NCI-H510A (cell line): ENCODE measurements at places on chromosomes 5 and 9.
A peak's percentile ranks its signal among the peaks of the same experiment; 100 is the strongest.

DNA sequence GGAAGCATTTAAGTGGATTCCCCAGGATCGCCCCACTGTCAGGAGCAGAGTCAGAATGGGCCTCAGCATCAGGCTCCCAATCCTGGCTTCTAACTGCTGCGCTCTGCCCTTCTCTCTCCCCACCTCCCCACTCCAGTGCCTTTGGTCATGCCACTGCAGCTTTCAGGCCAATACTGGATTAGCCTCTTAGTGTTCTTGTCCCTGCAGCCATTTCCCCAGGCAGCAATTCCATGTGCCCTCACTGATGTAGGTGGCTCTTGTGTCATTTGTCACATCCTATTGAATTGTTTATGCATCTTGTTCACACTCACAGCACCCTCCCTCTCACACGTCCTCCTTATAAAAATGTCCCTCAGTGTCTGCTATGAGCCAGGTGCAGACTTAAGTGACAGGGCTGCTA lies 544.2 kb upstream of the DAP start:
- no peak for DNase-seq

DNA sequence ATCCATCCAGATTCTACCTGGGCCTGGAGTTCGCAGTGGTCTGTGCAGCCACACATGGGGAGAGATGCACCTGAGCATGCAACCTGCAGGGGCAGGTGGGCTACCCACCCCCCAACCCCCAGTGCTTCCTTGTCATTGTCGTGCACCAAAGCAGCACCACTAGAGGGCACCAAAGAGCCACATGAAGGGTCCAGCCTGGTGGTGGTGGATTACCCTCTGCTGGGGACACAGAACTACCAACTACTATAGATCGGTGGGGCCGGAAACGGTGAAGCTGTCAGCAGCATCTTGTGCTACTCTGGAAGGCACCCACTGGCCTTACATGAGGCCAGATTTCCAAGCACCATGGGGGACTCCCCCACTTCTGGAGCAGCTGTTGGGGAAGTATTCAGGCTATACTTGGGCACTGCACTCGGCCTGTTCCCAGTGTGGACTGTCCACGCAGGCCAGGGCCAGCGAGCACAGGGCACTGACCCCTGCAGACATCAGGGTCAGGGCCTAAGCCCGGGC lies 60.2 kb upstream of the TBC1D2 start:
- DNase-seq = peak; percentile 67

- DNase-seq = no peak
Observed at GRCh38 chr5:34625246-34625645, 30.9 kb upstream of the RAI14 start.

DNA sequence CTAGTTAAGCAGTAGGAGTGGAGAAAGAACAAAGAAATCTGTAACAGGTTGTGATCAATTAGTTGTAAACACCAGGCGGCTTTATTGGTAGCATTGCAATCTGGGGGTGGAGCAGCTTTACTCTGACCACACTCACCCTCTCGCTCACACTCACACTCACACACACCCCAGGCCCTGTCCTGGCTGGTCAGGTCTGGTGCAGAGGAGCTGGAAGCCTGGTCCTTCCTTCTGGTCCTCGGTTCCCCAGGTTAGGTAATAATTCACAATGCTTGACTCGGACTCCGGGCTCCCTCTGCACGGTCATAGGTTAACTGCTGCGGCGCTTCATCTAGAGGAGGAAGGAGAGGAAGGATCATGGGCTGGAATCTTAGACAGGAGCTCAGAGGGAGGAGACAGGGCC lies 1.6 kb downstream of the CCL19 start:
- DNase-seq = no peak

DNA sequence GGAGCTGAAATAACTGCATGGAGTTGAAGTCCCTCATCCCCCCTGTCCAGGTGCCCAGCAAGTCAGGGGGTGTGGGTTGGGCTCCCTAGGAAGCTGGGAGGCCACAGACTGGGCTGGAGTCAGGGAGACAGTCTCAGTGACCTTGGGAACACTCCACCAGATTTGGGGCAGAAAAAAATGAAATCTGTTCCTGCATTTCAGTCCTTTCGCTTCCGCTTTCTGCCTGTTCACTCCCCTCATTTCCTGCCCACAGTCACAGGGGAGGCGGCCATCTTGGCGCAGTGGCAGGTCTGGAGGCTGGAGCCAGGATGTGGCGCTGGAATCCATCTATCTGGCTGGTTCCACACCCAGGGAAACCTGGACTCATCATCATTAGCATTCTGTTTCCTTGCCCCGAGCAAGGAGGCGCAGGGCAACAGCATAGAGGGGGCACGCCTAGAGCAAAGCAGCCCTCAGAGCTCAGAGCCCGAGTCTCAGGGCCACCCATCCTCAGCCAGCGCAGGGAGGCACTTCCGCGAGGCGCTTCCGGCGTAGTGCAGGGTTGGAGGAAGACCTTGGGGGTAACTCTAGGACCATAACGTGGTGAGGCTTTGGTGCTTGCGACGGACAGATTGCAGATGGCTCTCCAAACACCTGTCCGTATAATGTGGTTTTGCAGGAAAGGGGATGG lies 86.2 kb upstream of the HSPA9 start:
- no peak for DNase-seq

GRCh38 chr5:54610197-54610944 lies 92.8 kb downstream of the SNX18 start:
- no peak for DNase-seq

DNA sequence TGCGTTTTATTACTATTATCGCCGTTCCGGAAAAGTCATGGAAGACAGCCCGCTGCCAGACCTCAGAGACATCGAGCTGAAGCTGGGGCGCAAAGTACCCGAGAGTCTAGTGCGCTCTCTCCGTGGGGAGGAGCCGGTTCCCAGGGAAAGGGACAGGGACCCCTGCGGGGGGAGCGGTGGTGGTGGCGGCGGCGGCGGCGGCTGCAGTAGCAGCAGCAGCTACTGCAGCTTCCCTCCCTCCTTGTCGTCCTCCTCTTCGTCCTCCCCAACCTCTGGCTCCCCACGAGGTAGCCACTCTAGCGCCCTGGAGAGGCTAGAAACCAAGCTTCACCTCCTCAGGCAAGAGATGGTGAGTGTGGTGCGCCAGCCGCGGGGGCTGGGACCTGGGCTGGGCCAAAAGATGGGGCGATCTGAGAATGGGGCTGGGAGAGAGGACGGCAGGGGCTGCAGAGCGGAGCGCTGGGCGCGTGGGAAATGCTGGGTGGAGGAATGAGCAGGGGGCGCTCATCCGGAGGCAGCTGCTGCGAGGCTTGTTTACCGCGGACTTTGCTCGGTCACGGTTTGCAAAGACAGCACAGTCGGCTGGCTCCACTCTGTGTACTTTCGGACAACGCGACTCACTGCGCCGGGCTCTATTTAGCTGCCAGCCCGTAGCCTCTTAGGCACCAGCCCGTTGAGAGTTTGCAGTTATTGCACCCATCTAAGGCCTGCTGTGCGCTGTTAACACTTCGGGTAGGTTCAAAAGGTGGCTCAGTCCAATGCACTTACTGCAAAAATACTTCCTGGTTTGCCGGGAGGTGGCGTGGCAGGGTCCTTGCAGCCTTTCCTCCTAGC lies 1.1 kb downstream of the LURAP1L start:
- peak; percentile 91 for DNase-seq

DNA sequence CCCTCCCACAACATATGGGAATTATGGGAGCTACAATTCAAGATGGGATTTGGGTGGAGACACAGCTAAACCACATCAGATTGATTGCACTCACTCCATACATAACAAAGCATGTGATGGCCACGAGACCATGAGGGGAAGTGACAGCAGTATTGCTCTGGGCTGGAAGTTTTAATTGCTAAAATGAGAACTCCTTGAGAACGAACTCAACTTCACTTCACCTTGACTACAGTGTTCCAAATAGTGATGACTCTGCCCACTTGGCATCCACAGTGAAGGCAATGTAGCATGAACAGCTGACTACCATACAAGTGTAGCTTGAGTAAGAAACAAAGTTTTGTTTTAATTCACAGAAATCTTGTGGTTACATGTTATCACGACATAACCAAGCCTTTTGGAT lies 739 bp upstream of the SPINK7 start:
- DNase-seq = no peak

DNA sequence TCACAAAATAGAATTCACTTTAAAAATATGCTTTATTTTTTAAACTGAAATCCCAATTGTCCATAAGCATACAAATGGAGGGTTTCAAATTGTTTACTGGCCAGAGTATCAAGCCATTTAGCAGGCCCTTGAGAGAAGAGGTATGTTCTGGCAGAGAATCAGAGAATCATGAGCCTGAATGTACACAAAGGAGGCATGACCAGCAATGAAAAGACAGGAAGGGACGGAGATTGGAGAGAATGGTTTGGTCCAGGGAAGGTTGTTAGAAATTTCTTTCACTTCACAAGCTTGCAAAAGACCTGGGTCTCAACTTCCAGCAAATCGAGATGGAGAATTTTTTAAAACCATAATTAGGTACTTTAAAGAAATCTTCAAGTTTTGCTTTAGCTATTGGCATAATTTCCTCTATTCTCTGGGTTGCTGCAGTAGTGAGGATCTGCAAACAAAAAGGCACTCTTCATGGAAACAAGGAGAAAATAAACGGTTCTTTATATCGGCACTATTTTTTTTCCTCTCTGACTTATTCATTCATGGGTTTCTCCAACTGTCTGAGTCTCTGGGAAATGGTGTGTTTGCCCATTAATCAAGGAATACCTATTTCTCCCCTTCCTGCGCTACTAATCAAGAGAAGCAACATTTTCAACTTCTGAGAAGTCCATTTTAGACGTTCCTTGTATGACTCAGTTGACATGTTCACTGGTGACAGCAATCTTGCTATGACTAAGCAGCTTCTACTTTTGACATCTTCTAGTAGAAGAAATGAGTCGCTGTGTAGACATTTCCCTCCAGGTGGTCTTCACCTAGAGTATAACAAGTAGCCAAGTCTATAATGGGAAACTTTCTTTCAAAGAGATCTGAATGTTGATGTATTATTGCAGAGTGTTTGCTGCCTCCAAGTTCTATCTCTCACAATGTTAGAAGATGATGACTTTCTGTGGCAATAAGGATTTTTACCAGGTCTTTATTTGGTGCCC lies 23.1 kb upstream of the ERCC6L2 start:
- no peak for DNase-seq

DNA sequence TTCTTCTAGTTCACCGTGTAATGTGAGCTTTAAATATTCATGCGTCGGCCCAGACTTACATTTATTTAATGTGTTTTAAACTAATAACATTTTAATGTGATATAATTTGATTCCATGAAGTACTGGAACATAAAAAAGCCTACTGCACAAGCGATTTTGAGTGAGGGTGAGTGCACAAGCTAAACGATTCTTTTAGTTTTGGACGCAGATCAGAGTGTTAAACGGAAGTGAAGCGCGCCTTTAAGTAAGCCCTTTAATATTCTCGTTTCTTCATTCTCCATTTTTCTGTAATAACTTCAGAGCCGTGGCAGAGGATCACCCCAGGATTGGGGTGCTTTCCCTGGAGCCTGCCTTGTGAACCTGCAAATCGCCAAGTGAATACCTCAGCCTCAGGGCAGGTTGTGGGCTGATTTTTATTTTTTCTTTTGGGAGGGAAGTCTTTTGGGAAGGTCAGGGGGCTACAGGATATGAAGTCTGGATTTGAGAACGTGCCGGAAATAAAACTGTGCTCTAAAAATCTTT lies 4.9 kb upstream of the PAX5 start:
- DNase-seq = no peak

DNA sequence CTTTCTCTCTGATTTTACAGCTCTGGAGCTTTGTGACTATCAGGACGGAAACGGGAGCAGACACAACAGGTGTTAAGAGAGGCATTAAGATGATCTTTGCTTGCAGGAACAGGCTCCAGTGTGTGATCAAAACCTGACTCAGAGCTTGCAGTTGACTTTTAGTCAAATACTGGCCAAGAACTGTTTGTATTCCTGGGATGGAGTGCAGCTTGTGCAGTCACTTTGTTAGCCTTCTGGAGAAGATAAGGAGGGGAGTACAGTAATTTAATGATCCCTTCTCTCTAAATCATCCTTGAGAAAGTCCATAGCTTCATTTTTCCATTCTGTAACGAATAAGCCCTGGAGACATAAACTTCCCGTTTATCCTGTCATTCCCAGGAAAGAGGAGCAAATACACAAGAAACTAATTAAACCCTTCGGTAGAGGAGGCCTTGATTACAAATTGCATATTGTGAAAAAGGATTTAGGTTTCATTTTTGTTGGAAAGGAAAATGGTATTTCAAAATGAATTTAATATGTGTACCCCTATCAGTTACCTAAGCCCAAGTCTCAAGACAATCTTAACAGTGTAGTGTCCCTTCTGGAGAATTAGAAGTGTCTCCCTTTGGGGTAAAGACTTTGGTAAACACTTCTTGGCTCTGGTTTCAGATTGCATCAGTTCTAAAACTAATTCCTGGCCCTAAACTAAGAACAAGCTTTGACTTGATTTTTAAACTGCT lies 3.1 kb upstream of the STOM start:
- DNase-seq = no peak

- no peak for DNase-seq
Observed at GRCh38 chr5:112064271-112064701, 307.3 kb upstream of the NREP start.

- DNase-seq = no peak
Observed at GRCh38 chr5:31504529-31504928, 27.4 kb downstream of the DROSHA start.

DNA sequence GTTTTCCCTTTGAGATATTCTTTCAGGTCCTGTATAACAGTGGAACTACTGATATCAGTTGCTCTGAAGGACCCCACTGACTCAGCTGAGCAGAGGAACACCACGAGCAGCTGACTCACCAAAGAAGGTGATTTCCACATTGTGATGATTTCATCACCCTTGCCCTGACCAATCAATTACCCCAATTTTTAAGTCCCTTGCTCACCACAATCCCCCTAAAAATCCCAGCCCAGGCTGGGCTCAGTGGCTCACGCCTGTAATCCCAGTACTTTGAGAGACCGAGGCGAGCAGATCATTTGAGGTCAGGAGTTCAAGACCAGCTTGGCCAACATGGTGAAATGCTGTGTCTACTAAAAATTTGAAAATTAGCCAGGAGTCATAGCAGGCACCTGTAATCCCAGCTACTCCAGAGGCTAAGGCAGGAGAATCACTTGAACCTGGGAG lies 125.3 kb upstream of the ABCA1 start:
- DNase-seq = no peak

- DNase-seq = no peak
Observed at GRCh38 chr9:78301466-78301865, 4.5 kb downstream of the PSAT1 start.

- DNase-seq = no peak
Observed at GRCh38 chr5:90844931-90845330, 286.3 kb downstream of the ADGRV1 start.
